Activated T-helper 1 cell treated with anti-CD3 and anti-CD28 coated beads, Interleukin-12 subunit alpha, Interleukin-12 subunit beta, Interleukin-2, Interleukin-4 antibody, amounts not matched to agents 30 ng/mL and 10 ng/mL and 1 ng/mL, durations not matched to agents 14 hours and 24 hours and 36 hours (primary cell): ENCODE measurements at places on chromosomes 13 and 19. TPM values are rescaled to one million over a fixed set of nuclear protein-coding genes. Genes with fewer than 3 reads are reported as not detected.

DNA sequence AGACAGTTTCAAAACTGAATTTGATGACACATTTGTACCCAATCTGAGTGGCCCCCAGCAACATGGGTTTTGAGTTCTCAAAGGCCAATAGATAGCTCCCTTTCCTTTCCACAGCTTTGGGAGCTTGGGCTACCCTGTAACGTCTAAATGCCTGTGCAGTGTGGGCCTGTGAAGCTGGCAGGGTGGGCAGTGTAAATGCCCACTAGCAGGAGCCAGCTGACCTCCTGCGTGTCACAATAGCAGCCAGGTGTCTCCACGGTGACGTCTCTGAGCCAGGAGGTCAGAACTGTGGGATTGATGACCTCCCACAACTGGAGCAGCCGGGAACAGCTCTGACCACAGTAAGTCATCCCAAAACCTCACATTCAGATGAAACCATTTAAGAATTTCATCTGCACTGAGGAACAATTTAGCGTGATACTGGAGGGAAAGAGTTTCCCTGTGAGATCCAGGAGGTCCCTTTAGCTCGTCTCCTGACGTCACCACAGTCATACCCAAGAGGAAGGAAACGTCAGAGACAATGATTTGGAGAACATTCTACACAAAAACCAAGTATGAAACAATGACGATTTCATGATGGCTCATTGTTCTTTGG is at the start of gene IPO5:
Gene IPO5 (plus strand): TSS at position 300 of the 595 bp plus-strand sequence. CDS start 23,022 bp downstream, outside the sequence.
- no peak for DNase-seq

DNA sequence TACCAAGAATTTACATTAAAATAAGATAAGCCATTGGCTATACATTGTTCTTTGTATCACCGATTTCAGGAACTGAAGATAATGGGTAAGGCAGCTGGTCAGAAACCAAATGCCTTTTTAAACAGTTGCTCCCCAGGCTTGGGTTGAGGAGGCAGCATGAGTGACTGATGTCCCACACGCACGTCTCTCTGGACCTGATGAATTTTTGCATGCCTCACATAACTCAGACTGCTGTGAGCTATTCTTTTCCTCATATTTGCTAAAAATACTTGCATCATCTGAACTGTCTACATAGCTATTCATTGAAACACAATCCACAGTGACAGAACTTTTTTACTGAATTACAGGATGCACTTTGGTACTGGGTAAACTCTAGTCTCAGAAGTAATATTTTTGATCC is 123.6 kb upstream of the MAB21L1 start:
- no peak for DNase-seq

DNA sequence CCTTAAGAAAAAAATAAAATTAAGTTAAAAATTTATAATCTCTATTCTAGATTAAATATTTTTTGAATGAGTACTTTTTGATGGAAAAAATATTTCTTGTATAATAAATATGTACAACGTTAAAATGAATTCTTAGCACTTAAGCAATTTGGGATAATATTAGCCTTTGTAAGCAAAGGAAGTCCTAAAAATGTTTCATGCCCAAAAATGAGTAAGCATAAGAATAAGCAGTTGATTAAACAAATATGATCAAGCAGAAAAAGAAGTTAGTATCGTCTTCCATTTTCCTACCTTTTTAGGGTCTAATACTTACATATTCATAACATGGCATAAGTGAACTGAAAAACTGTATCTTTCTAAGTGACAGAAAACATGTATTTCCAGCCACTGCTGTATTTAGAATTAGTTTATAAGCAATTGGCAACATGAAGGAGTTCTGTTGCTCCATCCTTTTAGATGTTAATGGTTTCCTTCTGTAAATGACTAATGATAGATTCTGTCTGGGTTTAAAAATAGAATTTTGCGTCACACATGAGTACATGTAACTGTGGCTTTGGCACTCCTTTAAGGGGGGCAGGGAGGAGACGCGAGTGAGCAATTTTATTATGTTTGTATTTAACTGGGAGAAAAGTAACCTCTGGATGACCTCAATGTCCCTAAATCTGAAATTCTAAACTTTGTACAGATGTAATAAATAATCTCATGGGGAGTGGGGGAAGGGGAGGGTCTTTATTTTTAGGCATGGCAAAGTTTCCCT is 237.4 kb downstream of the RGCC start:
- DNase-seq: no peak

DNA sequence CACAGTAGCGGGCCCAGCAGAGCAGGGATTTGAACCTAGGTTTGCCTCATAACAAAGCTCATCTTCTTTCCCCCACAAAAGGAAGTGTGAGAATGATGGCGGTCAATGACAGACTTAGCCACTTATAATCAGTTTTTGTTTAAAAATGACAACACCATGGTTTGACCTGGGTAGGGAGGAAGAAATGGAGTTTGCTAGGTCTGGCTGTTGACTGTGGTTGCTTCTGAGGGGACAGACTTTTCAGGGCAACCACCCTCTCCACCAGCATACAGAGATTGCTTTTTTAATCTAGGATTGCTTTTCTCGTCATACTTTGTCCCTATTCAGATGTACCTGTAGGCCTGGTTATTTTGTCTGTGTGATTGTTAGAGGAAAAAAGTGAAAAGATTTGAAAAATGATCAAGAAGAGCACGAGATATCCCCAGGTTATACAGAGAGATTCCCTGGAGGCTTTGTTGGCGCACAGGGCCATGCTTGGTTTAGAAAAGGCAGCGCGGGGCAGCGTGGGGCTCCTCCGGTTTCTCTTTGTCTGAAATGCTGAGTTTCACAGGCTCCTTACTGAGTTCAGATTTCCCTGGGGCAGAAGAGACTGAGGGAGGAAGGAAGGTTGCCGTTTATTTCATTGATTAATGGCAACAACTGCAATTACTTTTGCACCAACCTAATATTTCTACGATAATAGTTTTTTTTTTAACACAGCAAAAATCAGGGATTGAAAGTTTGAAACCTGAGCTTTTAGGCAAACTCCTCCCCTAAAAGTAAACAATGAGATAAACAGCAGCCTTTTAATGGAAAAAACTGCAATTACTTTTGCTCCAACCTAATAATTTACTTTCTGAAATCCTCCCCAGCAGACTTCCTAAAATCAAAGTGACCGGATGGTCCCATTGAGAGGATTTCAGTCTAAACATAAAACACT is 97.0 kb upstream of the RNF113B start:
- no peak for DNase-seq

DNA sequence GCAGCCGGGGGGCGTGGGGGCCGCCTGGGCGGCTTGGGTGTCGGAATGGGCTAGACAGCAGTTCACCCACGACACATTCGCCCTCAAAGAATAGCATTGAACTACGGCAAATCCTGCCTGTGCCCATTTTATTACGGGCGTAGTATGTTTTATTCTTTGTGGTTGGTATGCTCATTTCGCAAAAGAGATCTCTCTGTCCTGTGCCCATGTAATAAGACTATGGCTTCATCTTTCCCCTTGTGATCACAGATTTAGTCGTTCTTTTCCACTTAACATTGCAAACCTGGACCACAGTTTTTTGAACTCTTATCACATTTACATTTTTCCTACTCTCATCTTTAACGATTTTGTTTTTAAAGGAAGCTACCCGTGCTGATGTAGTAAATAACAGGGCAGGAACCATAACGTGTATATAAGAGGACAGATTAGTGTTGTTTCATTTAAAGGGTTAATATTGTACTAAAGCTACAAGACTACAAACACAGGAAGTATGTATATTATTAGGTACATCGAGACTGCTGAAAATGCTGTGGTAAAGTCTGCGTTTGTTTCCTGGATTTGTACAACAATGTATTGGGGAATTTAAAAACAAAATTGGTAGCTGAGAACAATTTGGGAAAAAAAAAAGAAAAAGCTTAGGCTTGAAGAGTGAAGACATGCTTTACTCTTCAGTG is 3.2 kb upstream of the MYCBP2 start:
- DNase-seq: no peak

GRCh38 chr19:6446452-6446851 is 12.9 kb upstream of the SLC25A41 start:
- no peak for DNase-seq

DNA sequence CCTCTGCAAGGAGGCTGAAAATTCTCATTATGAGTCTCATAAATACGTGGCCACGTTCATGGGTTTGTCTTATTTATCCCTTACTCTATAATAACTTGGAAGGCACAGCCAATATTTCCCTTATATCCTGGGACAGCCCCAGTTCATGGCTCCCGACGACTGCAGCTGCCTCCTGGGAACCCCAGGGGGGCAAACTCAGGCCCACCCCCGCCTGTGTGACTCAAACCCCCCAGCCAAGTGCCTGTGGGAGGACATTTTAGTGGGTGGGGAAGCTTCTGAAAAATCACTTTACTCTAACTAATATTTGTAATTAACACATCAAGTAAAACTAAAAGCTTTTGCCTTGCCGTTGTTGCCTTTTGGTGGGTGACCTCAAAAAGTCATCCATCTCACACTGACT is 14.3 kb downstream of the RASA3 start:
- DNase-seq: no peak

- no peak for DNase-seq
Observed at GRCh38 chr19:33214596-33214995, 11.1 kb downstream of the SLC7A10 start.

DNA sequence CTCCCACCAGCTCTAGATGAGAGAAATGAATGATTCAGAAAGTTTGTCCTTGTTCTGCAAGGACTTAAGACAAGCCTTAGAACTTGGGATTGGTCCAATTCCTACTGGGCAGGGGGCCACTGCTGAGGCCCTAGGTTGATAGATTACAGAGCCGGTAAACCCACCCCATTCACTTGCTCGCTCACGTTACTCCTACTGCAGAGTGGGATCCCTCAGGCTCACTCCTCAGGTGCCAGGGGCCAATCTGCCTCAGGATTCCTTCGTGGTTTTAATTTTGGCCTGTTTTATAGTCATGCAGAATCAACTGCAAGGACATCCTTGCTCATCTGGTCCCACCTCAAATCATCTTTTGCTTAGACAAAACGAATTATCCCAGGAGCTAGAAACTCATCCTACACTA is 59.0 kb downstream of the SERP2 start:
- no peak for DNase-seq

- DNase-seq: no peak
Observed at GRCh38 chr13:111962431-111962891, 104.5 kb upstream of the SOX1 start.

GRCh38 chr19:9827289-9828238 is at the start of gene UBL5:
Gene UBL5, plus strand, starts transcription at chr19:9827918. Its CDS starts 420 bp downstream, at chr19:9828338.
- DNase-seq: peak; percentile 88

- no peak for DNase-seq
Observed at GRCh38 chr13:46178821-46179220, 3.2 kb downstream of the LCP1 start.

GRCh38 chr19:16862826-16863415 is 25.9 kb upstream of the F2RL3 start:
- no peak for DNase-seq

DNA sequence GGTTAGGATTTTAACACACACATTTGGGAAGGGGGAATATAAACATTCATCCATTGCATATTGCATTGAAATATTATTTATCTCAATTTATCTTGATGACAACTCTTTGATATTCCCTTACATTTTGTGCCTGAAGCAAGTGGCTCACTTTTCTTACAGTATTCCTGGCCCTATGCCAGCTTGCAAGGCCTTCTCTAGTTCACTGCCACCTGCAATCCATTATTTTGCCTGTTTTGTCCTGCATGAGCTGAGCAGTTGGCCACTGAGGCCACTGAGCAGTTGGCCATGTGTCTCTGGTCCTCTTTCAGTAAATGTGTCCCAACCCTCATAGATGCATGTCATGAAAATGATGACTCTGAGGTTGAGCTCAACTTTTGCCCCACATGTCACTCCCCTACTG is 49.8 kb downstream of the CBY2 start:
- no peak for DNase-seq

- no peak for DNase-seq
Observed at GRCh38 chr13:41224113-41225110, 30.0 kb upstream of the KBTBD7 start.

- no peak for DNase-seq
Observed at GRCh38 chr13:77545626-77546412, 10.3 kb downstream of the SCEL start.

DNA sequence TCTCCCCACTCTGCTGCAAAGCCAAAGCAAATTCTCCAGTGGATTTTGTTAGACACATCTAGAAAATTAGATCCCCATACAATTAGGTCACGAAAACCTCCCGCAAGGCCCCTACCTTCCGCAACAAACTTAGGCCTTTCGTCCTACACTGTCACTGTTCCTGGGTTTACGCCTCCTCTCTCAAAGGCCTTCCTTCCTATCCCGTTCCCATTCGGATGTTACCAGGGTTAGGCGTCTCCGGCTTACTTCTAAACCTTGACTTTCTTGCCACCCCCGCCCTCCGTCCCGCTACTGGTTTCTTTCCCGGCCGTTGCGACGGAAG is 754 bp downstream of the RNF6 start:
- DNase-seq: no peak

GRCh38 chr13:111027458-111028439 is 87.4 kb upstream of the ARHGEF7 start:
- no peak for DNase-seq

DNA sequence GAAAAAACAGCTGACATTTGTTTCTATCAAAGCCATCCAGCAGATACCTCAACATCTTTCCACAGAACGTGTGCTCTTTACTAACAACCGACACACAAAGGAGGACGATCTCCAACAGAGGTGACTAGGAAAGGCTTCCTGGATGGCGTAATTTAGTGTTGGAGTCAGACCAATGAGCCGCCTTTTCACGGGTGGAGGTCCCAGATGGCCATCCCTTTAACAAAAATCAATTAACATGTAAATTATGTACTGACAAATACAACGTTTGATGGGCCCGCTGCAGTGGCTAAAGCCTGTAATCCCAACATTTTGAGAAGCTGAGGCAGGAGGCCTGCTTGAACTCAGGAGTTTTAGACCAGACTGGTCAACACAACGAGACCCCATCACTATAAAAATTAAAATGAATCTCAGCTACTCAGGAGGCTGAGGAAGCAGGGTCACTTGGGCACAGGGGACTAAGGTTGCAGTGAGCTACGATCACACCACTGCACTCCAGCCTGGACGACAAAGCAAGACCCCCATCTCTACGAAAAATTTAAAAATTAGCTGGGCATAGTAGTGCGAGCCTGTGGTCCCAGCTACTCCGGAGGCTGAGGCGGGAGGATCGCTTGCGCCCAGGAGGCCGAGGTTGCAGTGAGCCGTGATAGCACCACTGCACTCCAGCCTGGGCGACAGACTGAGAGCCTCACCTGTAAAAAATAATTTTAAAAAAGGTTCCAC is 1.2 kb upstream of the DPY19L3 start:
- no peak for DNase-seq

DNA sequence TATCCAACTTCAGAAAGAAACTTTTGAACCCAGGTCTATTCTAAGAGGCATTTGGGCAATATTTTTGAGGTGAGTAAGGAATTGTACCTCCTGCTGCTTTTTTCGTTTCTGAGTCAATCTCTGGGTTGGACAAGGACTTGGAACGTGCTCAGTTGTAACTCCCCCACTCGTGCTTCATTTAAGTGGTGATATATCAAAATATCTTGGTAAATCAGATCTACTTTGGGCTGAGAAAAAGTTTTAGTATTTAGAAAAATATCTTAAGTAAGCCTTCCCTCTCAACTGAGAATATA is 728.9 kb downstream of the EFNB2 start:
- no peak for DNase-seq

GRCh38 chr19:49781394-49781793 is 14.6 kb downstream of the AP2A1 start:
- DNase-seq: no peak

GRCh38 chr13:114081761-114082681 is 50.4 kb downstream of the RASA3 start:
- no peak for DNase-seq

Gene KLK2
- not detected in 2 replicates for total RNA-seq

Gene KLF2
- total RNA-seq: 5.7 TPM in 2 replicates

Gene ZNF253
- 7.8 and 11.1 TPM in 2 replicates for total RNA-seq

Gene CLEC17A
- total RNA-seq: 0.13 TPM in 1 of 2 replicates, not detected in the other

Gene USHBP1
- total RNA-seq: 0.10 and 0.26 TPM in 2 replicates

Gene UBE2L5
- not detected in 2 replicates for total RNA-seq
